ENCODE measurements at places on chromosomes 7 and 10.

DNA sequence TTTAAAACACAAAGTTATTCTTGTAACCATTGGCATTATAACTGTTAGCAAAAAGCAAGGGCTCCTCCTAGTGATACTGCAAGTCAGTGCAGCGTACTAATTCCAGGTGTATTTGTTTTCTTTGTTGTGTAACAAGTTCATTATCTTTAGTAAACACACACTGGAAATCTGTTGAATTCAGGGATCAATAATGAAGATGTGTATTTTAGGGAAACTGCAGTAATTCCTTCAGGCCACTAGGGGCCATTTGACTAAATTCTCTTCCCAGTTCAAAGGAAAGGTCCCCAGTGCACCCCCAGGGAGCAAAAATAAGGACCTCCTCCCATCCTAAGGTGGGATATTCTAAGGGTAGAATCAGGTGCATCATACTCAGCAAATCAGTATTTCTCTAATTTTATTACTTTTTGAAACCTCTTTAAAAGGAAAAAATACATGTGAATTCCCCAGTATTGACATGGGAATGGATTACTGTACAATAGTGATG is 158.6 kb upstream of the LYZL1 start:
- peak; percentile 36 for DNase-seq

DNA sequence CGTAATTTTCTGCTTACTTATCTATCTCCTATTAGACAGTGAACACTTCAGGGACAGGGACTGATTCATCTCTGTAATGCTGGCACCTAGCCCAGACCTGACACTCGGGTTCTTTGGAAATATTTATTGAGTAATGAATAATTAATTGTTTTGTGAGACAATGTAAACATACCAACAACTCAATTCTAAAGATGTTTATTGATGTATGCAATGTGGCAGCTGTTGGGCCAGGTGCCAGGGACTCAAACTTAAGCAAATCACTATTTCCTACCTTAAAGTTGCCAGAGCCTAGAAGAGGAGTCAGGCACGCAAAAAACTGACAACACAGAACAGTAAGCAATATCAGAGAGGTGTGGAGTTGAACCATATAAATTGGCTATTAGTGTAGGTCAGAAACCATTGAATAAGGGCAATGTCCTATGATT is 63.6 kb upstream of the BMPER start:
- DNase-seq, result no peak

DNA sequence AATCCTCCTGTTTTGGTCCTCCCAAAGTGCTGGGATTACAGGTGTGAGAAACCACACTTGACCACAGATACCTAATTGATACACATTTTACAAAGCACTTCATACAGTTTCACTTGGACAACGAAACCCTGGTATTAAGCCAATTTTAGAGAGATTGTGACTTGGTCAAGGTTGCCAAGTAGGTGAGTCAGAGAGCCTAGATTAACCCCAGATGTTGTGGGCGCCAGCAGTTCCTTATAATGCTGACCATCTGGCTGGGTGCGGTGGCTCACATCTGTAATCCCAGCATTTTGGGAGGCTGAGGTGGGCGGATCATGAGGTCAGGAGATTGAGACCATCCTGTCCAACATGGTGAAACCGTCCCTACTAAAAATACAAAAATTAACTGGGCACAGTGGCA is 4.9 kb upstream of the PHKG1 start:
- peak; percentile 81 for DNase-seq

DNA sequence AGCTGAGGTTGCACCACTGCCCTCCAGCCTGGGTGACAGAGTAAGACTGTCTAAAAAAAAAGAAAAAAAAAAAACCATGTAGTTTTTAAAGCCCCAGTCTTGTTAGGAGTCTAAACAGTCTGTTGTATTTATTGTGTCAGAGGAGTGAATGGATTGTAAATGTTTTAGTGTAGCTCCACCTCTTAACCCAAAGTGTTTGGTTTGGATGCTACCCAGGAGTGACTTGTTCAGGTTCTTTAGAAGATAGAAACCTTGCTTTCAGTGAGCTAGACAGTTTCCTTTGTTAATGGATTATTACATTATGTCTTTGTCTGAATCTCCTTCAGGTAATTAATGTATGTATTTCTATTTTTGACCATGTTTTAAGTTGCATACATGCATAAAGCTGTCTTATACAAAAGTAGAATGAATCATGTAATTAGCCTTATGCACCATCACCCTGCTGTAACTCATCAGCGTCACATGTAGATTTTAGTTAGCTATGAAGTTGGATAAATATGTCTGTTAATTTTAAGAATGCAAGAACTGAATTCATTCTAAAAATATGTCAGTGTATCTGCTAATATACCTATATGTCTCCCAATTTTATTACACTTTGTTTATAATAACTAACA is 97.7 kb downstream of the TAF3 start:
- DNase-seq, result no peak

DNA sequence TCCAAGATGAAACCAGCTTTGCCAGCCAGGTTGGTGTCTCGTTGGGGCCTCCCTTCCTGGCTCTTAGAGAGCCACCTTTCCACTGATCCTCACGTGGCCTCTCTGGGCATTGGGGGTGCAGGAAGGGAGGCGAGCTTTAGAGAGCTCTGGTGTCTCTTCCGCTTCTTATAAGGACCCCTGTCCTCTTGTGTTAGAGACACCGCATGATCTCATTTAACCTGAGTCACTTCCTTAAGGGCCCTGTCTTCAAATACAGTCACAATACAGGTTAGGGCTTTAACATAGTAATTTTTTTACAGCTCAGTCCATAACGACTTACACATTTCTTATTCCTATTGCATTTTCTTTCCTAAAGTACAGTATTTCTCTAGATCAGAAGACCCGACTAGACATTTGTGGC is 535.8 kb downstream of the SDK1 start:
- DNase-seq, result no peak

GRCh38 chr7:22386206-22386858 is 29.4 kb upstream of the RAPGEF5 start:
- DNase-seq, result no peak

- peak; percentile 58 for DNase-seq
Observed at GRCh38 chr7:115009139-115009538, 87.2 kb downstream of the MDFIC start.

- DNase-seq, result peak; percentile 57
Observed at GRCh38 chr10:119029613-119030420, at the start of gene NANOS1. Gene NANOS1, plus strand, starts transcription at chr10:119029714. Its CDS starts 88 bp downstream, at chr10:119029802.

DNA sequence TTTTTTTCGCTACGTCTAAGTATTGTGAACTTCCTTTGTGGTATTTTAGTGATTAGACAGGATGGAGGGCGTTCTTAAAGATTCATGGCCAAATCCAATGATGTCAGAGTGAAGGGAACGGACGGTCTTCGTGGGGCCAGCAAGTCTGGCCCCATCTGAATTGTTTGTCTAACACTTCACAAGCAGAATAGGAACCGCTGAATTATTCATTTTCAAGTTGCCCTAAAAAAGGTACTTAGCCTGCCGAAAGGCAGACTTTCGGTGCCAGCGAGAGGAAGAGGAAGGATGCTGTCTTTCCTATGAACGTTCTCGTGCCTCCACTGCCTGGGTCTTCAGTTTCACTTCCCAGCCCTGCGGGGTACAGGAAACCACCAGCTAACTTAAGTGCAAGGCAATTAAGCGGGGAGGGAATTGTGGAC is 145.7 kb upstream of the SH2B2 start:
- DNase-seq, result peak; percentile 23

- DNase-seq, result peak; percentile 55
Observed at GRCh38 chr10:112374724-112375541, 1.0 kb downstream of the ACSL5 start.

- DNase-seq, result no peak
Observed at GRCh38 chr10:127408733-127409132, 140.4 kb upstream of the NPS start.

All from hematopoietic multipotent progenitor cell treated with erythropoietin and hydrocortisone succinate and interleukin-3 and kit ligand, for 6 days (in vitro differentiated cells).